ENCODE measurements at places on chromosomes 3 and 15.
A peak's percentile ranks its signal among the peaks of the same experiment; 100 is the strongest.

DNA sequence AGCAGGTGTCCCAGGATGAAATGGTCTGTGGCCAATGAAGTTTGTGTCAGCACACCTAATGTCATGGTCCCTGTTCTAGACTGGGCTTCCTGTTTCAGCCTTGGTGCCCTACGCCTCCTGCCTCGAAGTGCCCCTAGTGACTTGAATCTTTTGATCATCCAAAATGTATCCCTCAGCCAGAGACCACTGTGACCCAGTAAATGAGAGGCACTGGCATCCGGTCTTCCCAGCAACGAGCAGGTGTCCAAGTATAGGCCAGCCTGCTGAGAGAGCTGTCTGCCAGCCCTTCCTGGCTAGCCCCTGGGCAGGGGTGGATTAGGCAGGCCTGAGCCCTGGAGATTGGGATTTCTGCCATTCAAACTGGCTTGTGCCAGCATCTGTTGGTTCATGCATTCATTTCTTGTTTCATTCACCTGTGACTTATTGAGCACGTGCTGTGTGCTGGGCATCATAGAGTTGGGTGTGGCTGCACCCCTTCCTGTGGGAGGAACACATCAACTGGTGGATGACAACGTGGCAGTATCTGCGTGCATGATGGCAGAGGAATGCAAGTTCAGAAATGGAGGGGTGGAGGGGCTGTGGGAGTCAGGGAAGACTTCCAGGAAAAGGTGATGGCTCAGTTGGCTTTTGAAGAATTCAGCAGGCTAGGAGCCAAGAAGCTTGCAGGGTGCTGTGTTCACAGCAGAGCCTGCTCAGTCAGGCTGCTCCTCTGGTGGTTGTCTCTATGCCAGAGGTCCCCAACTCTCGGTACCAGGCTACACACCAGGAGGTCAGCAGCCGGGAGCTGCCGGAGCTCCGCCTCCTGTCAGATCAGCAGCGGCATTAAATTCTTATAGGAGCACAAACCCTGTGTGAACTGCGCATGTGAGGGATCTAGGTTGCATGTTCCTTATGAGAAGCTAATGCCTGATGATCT, 21.6 kb downstream of the ESYT3 start:
- DNase-seq, result no peak

DNA sequence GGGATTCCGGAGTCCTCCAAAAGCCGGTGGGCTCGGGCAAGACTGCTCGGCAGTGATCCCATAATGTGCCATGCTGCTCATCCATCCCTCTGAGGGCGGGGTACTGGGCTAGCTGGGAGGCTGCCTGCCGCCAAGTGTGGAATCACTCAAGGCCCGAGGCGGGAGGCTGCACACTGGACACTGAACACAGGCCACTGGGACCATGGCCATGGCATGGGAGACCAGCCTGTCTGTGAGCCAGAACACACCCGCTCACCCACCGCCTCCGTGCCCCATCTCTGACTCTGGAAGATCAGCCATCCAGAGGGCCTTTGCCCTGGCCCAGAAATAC, 1.4 kb downstream of the C3orf22 start:
- DNase-seq, result no peak

DNA sequence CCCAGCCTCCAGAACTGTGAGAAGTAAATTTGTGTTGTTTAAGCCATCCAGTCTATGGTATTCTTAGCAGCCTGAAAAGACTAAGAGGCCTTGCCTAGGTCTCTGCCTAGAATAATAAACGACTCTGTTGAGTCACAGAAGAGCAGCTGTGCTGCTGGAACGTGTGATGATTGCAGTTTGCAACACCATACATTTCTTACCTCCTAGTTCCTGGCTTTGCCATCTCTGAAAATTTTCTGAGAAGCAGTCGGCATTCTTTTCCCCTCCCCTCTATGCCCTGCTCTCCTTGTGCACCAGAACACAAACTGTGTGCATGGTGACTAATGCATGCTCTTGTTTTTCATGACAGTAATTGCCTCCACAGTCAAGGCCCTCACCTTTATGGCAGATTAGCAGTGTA, 301.3 kb downstream of the IL20RB start:
- DNase-seq, result no peak

DNA sequence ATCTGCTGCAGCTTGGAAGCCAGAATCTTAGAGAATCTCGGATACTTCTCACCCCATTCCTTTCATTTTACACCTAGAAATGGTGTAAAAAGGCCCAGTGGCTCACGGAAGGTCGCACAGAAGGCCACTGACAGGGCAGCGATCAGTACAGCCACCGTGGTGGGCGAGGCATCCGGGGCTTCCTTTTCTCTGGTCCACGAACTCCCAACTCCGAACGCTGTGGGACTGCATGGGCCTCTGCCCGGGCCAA, 36.3 kb upstream of the POLG start:
- DNase-seq, result no peak

- no peak for DNase-seq
Observed at GRCh38 chr15:94858011-94858410, 626.6 kb downstream of the MCTP2 start.

DNA sequence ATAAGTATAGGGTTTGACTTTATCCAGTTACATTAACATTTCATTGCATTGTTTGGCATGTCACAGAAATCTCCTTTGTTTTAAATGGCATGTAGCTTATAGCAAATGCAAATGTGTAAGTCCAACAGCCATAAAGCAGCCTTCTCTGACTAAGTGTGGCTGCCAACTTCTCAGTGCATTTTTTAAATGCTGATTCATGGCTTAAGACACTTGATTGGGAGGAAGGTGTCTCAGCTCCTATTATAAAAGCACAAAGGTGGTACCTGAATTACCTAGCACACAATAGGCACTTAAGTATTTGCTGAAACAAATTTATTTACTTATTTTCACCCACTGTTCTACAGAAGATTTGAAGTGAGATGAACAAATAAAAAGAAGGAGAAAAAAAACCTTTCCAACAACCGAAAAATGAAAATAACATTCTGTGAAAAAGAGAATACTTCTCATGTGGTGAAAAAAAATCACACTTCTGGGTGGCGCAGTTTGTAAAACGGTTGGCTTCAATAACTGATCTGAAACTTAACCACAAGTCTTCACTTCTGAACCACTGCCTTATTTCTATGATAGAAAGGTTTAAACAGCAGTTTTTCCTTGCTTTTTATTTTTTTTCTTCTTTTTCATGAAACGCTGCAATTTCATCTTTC, 105.5 kb upstream of the ICE2 start:
- DNase-seq, result no peak

DNA sequence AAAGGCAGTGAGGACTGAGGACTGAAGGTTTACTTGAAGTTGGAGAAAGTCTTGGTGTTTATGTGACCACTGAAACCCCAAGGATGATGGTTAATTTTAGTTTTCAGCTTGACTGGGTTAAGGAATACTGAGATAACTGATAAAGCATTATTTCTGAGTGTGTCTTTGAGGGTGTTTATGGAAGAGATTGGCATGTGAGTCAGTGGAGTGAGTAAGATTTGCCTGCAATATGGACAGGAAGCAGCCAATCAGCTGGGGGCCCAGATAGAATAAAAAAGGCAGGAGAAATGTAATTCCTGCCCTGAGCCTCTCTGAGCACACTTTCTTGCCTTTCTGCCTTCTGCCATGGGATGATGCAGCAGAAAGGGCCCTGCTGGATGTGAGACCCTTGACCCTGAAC, 92.4 kb downstream of the KBTBD8 start:
- no peak for DNase-seq

GRCh38 chr3:71849681-71850080, 64.7 kb upstream of the PROK2 start:
- DNase-seq, result no peak

DNA sequence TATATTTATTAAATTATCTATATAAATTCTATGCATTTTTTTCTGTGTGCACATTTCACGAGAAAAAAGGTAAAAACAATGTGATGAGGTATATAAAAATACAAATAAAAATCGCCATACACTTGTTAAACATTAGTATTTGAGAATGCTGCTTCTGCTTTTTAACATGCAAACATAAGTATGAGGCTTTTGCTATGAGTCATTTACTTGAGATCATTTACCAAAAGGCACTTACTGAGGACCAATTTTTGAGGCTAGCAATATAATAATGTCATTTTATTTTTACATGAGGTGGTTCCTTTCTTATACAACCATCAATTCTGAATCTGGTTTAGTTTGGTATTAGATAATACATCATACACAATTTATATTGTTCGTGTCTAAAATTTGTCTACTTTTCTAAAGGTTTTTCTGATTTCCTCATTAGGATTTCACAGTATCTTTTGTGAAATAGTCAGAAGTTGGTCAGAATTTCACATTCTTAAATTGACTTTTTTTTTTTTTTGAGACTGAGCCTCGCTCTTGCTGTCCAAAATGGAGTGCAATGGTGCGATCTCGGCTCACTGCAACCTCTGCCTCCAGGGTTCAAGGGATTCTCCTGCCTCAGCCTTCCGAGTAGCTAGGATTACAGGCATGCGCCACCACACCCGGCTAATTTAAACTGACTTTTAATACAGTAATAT, 25.6 kb downstream of the DCUN1D1 start:
- no peak for DNase-seq

DNA sequence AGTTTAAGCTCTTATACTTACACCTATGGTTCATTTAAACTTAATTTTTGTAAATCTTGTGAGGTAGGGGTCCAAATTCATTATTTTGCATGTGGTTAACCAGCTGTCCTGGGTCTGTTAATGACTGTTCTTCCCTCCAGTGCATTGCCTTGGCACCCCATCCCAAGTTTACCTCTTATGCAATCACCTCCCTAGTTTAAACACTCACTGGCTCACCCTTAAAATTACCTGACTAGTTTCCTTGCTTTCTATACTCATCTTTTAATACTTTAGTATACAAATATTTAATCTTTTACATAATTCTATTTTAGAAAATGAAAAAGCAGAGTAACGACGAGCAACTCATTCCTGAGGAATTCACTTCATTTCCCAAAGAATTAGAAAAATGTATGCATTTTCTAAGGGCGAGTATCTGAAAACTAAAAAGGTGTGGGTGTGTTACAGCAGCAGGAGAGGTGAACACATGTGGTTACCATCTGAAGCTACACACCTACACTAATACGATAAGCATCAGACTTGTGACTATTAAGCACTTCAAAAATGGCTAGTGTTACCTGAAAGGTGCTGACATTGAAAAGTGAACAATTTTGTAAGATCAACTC, 33.7 kb downstream of the TJP1 start:
- DNase-seq, result no peak

GRCh38 chr15:51038162-51038973, 56.3 kb downstream of the TNFAIP8L3 start:
- DNase-seq, result no peak

- DNase-seq, result no peak
Observed at GRCh38 chr3:126982126-126982470, 817 bp upstream of the PLXNA1 start.

DNA sequence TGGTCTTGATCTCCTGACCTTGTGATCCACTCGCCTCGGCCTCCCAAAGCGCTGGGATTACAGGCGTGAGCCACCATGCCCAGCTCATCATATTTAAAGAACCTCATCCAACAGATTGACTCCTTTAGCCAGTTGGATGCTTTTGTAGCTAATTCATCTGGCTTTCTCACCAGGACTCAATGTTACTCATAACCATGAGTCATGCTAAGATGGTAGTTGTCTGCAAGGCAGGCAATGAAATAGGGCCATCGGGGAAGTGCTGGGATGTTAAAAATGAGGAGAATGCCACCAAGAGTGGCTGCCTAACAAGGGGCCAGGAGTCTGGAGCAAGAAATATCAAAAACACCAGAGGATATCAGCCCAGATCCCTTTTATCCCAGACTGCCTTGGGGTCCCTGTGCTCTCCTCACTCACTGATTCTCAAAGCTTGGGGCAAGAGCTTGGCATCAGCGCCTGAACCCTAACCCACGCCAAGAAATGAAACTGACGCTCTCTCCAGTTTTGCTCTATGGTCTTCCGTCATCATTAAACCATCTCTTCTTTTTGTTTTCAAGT, 7.4 kb upstream of the PCOLCE2 start:
- no peak for DNase-seq

DNA sequence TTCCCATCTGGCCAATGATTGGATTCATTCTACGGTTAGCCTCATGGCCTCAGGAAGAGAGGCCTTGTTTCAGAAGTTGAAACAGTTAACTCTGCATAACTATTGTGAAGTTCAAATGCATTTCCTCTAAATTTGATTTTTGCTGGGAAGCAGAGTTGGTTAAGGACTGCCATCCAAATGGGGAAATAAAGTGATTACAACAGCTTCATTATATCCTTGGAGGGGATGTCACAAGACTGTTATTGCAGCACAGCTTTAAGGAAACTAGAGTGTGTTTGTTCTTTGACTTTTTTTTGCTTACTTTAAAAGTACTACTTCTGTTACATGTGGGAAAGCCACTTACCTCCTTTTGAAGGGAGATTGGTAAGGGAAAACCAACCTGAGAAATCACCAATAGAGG, 164.8 kb downstream of the AKAP13 start:
- no peak for DNase-seq

- no peak for DNase-seq
Observed at GRCh38 chr3:193506921-193507320, 47.8 kb downstream of the ATP13A4 start.

DNA sequence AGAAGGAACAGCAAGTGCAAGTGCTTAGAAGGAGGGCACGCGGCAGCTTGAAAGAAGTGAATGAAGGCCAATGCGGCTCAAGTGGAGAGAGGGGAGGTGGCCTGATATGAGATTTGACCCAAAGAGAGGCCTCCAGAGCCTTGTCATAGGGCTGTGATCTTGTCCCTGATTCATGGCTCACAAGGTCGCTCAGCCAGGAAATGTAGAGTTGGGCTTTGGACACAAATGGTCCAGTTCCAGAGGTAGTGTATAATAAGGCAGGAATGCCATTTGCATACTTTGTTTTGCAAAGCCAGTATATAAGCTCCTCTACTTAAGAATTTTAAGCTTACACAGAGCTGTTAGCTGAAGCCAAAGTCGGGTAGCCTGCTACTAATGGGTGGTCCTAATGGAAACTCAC, 33.7 kb downstream of the HGD start:
- no peak for DNase-seq

- peak; percentile 43 for DNase-seq
Observed at GRCh38 chr3:14988988-14989394, 41.6 kb downstream of the NR2C2 start.

GRCh38 chr3:44762690-44763089, 1.1 kb downstream of the KIF15 start:
- no peak for DNase-seq

GRCh38 chr3:150388498-150389418, 19.3 kb upstream of the TSC22D2 start:
- DNase-seq, result no peak

DNA sequence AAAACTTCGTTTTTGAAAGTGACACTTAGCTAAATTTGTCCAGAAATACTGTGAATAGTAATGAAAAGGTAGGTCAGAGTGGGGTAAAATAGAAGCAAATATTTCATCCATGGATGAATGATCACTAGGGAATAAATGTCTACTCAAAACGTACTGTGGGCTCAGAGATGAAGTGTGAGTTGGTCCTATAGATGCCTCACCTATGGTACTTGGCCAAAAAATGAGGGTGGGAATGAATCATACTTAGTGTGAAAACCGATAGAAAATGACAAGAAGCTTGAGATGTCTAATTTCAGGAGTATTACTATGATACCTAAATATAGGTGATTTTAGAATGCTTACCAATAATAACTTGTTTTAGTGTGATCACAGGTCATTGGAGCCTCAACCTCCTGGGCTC, 155.9 kb downstream of the GMNC start:
- DNase-seq, result no peak

GRCh38 chr3:10450494-10451440, 54.6 kb downstream of the ATP2B2 start:
- no peak for DNase-seq

Measured in memory B cell (primary cell).